ENCODE measurements at places on chromosomes 5 and 9. TPM values are rescaled to one million over a fixed set of nuclear protein-coding genes. Genes with fewer than 3 reads are reported as not detected.

DNA sequence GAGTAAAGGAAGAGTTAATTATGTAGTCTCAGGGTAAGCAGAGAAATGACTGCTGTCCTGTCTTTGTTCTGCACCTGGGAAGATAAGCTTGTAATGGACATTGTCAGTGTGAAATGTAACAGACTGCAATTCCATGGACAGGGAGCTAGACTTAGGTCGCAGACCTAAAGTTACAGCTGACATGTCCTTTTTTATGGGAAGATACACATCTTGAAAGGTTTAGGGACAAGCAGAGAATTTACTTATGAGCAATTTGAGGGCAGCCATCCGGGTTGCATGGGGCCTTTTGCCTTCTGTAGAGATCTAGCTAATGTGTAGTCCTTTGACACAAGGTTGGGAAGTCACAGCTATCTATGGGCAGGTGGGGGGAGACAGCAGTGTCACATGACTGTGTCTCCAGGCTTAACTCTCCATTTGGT is 85.7 kb downstream of the SERINC5 start:
- H3K4me1 ChIP-seq: no peaks in the 10 kb centered on the region
- H3K36me3 ChIP-seq: peaks cover 45% of the 10 kb centered on the region
- H3K27ac ChIP-seq: no peak overlapping the region
- no peak for DNase-seq

The PLAC8L1 gene
- not detected for total RNA-seq

The PCDHGB2 gene
- 0.28 TPM for total RNA-seq

DNA sequence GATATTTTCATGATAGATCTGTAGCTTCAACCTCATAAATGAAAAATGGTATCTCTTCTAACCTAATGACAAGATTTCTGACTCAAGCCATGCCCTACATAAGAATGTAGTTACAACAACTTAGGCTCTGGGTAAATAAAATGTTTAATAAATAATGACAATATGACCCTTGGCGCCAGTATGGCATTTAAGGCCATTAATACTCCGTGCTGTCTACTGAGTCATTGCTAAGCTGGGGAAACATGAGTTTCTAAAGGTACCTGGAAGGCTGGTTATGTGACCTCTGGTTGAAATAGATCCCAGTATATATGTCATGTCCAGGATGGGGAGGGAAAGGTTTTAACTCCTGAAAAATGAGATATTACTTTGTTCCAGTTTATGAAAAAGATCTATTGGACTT is 58.0 kb upstream of the CEMIP2 start:
- H3K27ac ChIP-seq: no peak overlapping the region
- H3K27me3 ChIP-seq: no peaks in the 10 kb centered on the region
- DNase-seq: peak; percentile 74
- H3K4me1 ChIP-seq: peaks cover 14% of the 10 kb centered on the region

The SH3GL2 gene
- total RNA-seq: not detected

DNA sequence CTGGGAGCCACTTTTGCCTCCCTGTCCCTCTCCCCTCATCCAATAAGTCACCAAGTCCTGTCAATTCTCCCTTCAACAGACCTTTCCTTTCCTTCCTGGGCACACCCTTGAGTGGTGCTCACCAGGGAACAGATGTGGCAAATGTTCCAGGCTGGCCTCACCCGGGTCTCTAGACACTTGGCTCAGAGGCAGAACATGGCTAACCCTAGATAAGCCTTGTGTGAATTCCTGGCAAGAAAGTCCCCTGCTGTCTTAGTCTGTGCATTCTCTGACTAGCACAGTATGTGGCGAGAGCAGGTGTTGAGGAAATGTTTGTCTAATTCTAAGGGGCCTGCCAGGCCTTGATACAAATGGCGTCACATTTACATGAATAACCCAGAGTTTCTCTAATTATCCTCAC is 41.2 kb upstream of the PTGS1 start:
- DNase-seq: no peak
- H3K27me3 ChIP-seq: no peaks in the 10 kb centered on the region

DNA sequence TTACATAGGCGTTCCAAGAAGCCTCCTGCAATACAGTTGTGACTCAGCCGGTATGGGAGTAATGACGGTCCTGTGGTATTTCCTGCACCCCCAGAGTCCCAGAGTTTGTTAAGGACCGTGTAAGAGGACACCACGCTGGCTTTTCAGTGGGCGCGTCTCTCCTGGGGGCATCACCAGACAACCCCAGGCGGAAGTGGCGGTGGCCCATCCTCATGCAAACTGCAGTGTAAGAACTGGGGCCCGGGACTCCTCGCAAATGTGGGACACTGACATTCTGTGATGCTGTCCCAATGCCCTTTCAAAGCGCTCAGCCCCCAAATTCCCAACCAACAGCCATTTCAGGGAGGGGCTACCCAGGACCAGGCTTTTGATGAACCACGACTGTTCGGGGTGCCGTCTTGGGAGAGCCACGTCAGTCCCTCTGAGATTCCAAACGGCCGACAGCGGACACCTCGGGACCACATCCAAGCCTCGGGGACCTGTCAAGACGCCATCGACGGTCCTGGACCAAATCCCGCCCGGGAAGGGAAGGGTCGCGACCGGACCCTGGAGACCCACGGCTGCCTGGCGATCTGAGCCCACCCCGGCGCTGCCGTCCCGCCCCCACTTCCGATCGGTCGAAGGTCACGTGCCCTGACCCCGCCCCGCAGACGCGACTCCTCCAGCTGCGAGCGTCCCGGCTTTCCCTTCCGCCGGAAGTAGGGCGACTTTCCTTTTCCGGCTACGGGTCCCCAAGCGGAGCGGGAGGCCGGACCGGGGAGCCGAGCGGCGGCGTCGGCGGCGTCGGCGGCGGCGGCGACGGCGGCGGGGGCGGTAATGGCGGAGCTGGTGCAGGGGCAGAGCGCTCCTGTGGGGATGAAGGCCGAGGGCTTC is at the start of gene FUBP3:
FUBP3 (plus strand) TSS at position 713 of the 873 bp plus-strand sequence; CDS start at position 817, 104 bp downstream.
- no peaks in the 10 kb centered on the region for H3K27me3 ChIP-seq
- peak within 1 kb of the TSS; percentile 99 for H3K4me3 ChIP-seq
- peak within 1 kb of the TSS; percentile 86 for H3K27ac ChIP-seq
- peaks cover 17% of the 10 kb centered on the region for H3K36me3 ChIP-seq
- H3K4me1 ChIP-seq: peaks cover 23% of the 10 kb centered on the region

DNA sequence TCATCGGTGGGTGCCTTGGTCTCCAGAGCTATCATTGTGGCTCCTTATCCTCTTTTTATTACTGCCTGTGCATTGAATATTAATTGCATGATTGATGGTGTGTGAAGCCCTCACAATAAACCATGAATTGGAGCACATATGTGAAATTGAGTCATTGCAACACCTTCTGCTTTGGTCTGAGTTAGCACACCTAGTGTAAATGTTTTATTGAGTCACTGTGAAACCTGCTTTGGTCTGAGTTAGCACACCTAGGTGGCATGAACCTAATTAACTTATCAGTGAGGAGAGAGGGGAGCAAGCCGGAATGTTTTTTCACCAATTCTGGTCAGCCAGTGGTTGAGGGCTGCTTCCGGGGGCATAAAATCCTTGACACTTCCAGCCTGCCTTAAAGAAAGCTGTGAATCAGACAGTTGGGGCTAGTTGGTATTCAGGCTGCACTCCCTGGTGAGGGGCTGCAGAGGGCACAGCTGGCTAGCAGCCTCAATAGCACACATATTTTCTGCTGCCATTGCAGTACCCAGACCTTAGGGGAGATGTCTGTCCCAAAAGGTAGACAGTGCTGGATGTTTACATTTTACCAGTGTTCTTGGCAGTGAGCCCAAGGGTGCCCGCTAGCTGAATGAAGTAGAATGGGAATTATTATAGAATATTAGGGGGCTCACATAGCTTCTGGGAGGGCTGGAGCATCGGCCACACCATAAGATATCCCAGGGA is 76.5 kb upstream of the GOLM1 start:
- peak; percentile 45 for DNase-seq
- H3K27ac ChIP-seq: no peak overlapping the region
- H3K4me1 ChIP-seq: peaks cover 13% of the 10 kb centered on the region
- H3K36me3 ChIP-seq: no peaks in the 10 kb centered on the region
- no peaks in the 10 kb centered on the region for H3K27me3 ChIP-seq

GRCh38 chr5:134086943-134087305 is 27.6 kb upstream of the TCF7 start:
- H3K27ac ChIP-seq: no peak overlapping the region
- H3K4me1 ChIP-seq: peaks cover 23% of the 10 kb centered on the region
- DNase-seq: no peak
- H3K4me3 ChIP-seq: no peak overlapping the region
- no peaks in the 10 kb centered on the region for H3K27me3 ChIP-seq
- no peaks in the 10 kb centered on the region for H3K36me3 ChIP-seq

DNA sequence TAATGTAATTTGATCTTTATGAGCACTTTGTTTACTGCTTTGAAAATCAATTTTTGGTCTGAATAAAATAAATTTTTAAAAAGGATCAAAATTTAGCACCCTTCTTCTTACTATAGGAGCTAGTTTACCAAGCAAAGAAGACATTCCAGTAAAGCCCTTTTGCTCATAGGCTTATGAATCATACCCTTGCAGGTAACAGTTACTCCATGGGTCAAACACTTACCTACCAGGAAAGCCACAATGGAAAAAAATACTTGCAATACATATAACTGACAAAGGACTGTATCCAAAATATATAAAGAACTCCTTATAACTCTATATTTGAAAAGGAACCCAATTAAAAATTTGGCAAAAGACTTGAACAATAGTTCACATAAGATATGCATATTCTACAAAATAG is 66.6 kb downstream of the SHOC1 start:
- peak overlapping the region; percentile 22 for H3K4me3 ChIP-seq
- no peaks in the 10 kb centered on the region for H3K36me3 ChIP-seq
- peak overlapping the region; percentile 71 for H3K27ac ChIP-seq
- no peaks in the 10 kb centered on the region for H3K27me3 ChIP-seq

The SPINK5 gene
- not detected for total RNA-seq

- H3K4me3 ChIP-seq: no peak overlapping the region
- H3K36me3 ChIP-seq: no peaks in the 10 kb centered on the region
- H3K4me1 ChIP-seq: no peaks in the 10 kb centered on the region
- DNase-seq: no peak
- H3K27me3 ChIP-seq: peaks cover 63% of the 10 kb centered on the region
These were observed 1.4 kb downstream of the SLC36A2 start for GRCh38 chr5:151345808-151346478.

The ARL10 gene
- 0.85 TPM for total RNA-seq

DNA sequence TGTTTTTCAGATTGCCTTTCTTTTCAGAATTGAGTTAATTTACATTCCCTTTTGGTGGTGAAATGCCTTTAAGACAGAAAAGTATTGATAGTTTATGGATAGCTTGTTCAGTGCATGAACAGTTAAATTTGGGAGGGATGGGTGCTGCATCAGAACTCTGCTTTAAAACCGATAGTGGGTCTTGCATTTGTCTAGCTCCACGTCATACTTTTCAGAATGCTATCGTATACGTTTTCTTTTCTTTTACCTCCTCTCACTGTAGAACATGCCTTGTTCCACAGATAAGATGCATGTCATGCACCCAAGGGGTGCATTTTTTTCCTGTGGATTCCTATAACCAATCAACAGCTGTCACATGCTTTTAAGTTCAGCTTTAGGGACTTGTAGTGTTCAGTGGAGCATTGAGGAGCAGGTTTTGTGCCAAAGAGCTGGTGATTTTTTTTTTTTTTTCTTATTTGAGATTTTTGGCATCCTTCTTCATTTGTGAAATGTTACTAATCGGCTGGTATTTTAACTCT is 2.3 kb downstream of the SLC44A1 start:
- no peaks in the 10 kb centered on the region for H3K27me3 ChIP-seq
- no peaks in the 10 kb centered on the region for H3K36me3 ChIP-seq
- DNase-seq: no peak
- no peak overlapping the region for H3K27ac ChIP-seq
- peak overlapping the region; percentile 97 for H3K4me3 ChIP-seq

The FOXD4L3 gene
- total RNA-seq: not detected

The CDO1 gene
- not detected for total RNA-seq

The SRD5A1 gene
- 52.3 TPM for total RNA-seq

The RASEF gene
- total RNA-seq: 12.8 TPM

GRCh38 chr5:156020647-156021046 is 306.3 kb upstream of the SGCD start:
- no peaks in the 10 kb centered on the region for H3K27me3 ChIP-seq
- no peak overlapping the region for H3K4me3 ChIP-seq
- H3K27ac ChIP-seq: no peak overlapping the region
- no peaks in the 10 kb centered on the region for H3K36me3 ChIP-seq
- H3K4me1 ChIP-seq: no peaks in the 10 kb centered on the region
- no peak for DNase-seq

The TPPP gene
- total RNA-seq: 0.17 TPM

The PDCD1LG2 gene
- 1.4 TPM for total RNA-seq

GRCh38 chr5:10637944-10638343 is 74.1 kb downstream of the ANKRD33B start:
- no peaks in the 10 kb centered on the region for H3K27me3 ChIP-seq
- DNase-seq: no peak
- no peak overlapping the region for H3K27ac ChIP-seq
- H3K4me1 ChIP-seq: no peaks in the 10 kb centered on the region
- H3K4me3 ChIP-seq: no peak overlapping the region

DNA sequence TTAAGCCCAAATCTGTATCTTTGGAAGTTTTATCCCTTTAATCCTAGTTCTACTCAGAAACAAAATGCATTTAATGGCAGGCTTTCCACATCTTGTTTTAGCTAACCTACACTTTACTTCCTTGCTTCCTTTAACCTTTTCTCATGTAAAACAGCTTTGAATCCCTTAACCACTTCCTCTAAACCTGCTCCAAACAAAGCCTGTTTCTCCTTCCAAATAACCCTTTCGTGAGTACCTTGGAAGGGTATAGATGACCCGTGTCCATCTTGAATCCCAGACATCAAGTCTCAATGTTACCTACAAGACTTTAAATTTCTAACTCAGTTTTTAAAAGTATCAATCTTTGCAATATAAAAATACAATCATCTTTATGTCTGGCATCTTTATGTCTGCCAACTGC is 78.4 kb downstream of the DROSHA start:
- H3K36me3 ChIP-seq: peaks cover 54% of the 10 kb centered on the region
- DNase-seq: no peak
- no peak overlapping the region for H3K4me3 ChIP-seq
- H3K27me3 ChIP-seq: no peaks in the 10 kb centered on the region
- no peak overlapping the region for H3K27ac ChIP-seq

GRCh38 chr5:151104795-151105194 is 24.0 kb upstream of the TNIP1 start:
- H3K27me3 ChIP-seq: no peaks in the 10 kb centered on the region
- no peaks in the 10 kb centered on the region for H3K36me3 ChIP-seq
- H3K4me3 ChIP-seq: no peak overlapping the region
- H3K27ac ChIP-seq: no peak overlapping the region
- H3K4me1 ChIP-seq: peaks cover 9% of the 10 kb centered on the region
- no peak for DNase-seq

The PAEP gene
- total RNA-seq: not detected

DNA sequence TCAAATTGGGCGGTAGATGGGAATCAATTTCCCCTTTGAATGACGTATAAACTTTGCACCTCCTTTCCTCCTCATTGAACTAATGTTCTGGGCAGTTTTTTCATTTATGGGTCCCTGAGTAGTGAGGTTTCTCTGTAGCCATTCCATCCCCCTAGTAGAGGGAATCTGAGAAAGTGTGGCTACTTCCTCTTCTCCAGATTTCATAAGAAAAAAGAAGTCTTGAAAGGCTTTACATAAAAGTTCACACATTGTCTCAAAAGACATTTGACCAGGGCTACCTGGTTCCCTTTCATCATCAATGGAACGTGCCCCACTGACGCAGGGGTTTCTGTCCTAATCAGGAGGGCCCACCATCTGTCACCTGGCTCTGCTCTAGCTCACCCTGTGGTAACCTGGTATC is 57.3 kb downstream of the CTSL start:
- no peak overlapping the region for H3K27ac ChIP-seq
- no peak overlapping the region for H3K4me3 ChIP-seq
- H3K27me3 ChIP-seq: no peaks in the 10 kb centered on the region
- DNase-seq: no peak

The PDLIM4 gene
- total RNA-seq: 35.8 TPM
